T-cell (primary cell): ENCODE measurements at places on chromosomes 12 and 14. TPM values are rescaled to one million over a fixed set of nuclear protein-coding genes. Genes with fewer than 3 reads are reported as not detected.

ERH gene
- 119 TPM for total RNA-seq

FGF23 gene
- total RNA-seq, result not detected

PLEK2 gene
- total RNA-seq, result 0.79 TPM

ENDOU gene
- total RNA-seq, result not detected

CLEC14A gene
- total RNA-seq, result not detected

SPTB gene
- total RNA-seq, result 0.10 TPM

KRT77 gene
- not detected for total RNA-seq

LRCOL1 gene
- total RNA-seq, result not detected

SYNDIG1L gene
- total RNA-seq, result not detected

PPM1H gene
- total RNA-seq, result 0.32 TPM

RAD51AP1 gene
- total RNA-seq, result 0.60 TPM

MYF6 gene
- not detected for total RNA-seq

PLCZ1 gene
- total RNA-seq, result not detected

TSHR gene
- 0.25 TPM for total RNA-seq

CFAP251 gene
- total RNA-seq, result 0.59 TPM

LBHD2 gene
- total RNA-seq, result not detected

EML5 gene
- 4.6 TPM for total RNA-seq

LUM gene
- 1.1 TPM for total RNA-seq

SLC7A7 gene
- total RNA-seq, result 1.8 TPM

LPAR5 gene
- total RNA-seq, result 5.8 TPM
